ENCODE measurements at places on chromosomes 2 and 18. TPM values are rescaled to one million over a fixed set of nuclear protein-coding genes. Genes with fewer than 3 reads are reported as not detected.

The TUBA4B gene
- not detected for total RNA-seq

The COLEC12 gene
- total RNA-seq: 0.02 TPM

The MCM6 gene
- total RNA-seq: 38.9 TPM

The IL1B gene
- not detected for total RNA-seq

The ST8SIA5 gene
- total RNA-seq: not detected
